ENCODE measurements at places on chromosomes 2 and 18.

GRCh38 chr2:131408778-131409177 is 44.8 kb upstream of the RAB6D start:
- no peak for DNase-seq

DNA sequence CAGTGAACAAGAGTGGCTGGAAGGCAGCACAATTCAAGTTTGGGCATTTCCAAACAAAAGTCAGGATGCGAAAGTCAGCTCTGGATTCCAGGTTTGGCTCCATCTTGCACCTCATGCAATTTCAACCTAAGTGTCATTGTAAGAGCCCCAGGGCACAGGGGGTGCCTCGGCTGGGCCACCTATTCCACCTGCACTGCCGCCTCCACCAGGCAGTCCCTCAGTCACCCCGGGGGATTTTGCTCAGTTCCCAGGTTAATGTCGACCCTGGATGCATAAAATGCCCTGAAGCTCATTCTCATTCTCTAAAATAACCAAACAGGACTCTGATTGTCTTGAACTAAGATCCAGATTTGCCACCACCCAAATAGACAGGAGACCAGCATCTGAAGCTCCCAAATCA is 77.6 kb downstream of the EDAR start:
- DNase-seq, result no peak

- DNase-seq, result no peak
Observed at GRCh38 chr2:168311261-168311910, 64.0 kb upstream of the STK39 start.

DNA sequence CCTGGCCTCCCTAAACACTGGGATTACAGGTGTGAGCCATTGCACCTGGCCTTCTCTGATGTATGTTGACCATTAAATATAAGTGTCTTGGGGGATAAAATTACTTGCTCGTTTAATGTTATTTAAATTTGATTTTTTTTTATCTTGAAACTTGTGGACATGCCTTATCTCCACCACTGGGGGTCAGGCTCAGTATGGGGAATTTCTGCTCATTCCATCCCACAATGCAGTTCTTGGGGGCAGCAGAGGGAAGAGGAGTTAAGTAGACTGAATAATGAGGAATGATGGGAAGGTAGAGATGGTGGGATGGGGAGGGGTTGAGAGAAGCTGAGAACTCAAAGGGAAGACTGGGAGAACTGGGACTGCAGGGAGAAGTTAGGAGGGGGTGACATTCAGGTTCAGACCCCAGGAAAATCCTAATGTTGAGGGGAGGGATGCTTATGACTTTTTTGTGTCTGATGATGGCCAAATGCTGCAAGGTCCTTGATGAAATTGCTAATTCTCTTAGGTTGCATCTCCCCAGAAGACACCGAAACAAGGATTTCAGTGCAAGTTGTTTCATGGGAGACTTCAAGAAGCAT is 174.2 kb downstream of the MIB1 start:
- DNase-seq, result no peak

- no peak for DNase-seq
Observed at GRCh38 chr18:48599391-48599790, 60.6 kb downstream of the CTIF start.

DNA sequence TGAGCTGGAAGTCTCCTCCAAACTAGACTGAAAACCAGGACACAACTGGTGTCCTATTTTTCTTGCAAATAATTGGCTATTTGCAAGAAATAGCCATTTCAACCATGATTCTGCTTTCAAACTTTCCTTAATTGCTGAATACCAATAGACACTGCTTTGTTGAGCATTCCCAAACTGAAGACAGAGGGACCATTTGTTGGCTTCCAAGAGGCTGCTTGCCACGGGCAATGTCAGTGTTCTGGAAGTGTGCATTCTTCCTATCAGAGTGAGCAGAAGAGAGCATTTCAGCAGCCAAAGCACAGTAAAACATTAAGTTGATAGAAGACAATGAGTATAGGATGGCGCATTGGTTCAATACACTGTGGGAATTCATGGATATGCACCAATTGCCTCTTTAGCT is 360.5 kb upstream of the RGPD4 start:
- DNase-seq, result no peak

- no peak for DNase-seq
Observed at GRCh38 chr2:2166881-2167280, 164.2 kb downstream of the MYT1L start.

GRCh38 chr2:151198645-151199044 is 63.0 kb downstream of the RBM43 start:
- DNase-seq, result no peak

GRCh38 chr2:171432969-171433762 is 624 bp downstream of the METTL8 start:
- peak; percentile 27 for DNase-seq

DNA sequence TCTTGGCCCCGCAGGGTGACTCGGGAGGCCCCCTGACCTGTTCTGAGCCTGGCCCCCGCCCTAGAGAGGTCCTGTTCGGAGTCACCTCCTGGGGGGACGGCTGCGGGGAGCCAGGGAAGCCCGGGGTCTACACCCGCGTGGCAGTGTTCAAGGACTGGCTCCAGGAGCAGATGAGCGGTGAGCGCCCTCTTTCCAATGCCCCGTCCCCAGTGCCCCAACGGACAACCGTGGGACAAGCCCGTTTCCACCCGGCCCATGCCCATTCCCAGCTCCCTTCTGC is 2.6 kb upstream of the CHRND start:
- no peak for DNase-seq

GRCh38 chr2:232611061-232611460 is 22.3 kb upstream of the EFHD1 start:
- DNase-seq, result no peak

GRCh38 chr18:48186131-48186766 is 222.9 kb downstream of the ZBTB7C start:
- no peak for DNase-seq

DNA sequence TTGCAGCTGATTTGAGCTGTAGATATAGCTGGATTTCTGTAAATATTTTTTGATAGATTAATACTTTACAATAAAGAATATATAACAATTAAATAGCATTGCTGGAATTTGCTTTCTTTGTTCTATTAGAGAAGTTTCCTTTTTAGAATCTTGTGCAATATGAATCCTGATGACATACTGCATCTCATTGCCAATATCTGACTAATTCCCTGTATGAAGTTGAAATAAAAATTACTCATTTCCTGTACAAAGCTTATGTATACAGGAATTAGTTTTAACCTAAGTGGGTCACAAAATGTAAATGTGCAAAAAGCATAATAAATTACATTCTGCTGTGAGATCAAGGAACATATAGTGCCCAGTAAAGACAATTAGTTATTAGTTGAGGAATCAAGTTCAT is 72.8 kb upstream of the TMEFF2 start:
- DNase-seq, result no peak

GRCh38 chr2:122031544-122032263 is 276.3 kb downstream of the TSN start:
- no peak for DNase-seq

- no peak for DNase-seq
Observed at GRCh38 chr2:20173064-20173463, 51.9 kb downstream of the SDC1 start.

DNA sequence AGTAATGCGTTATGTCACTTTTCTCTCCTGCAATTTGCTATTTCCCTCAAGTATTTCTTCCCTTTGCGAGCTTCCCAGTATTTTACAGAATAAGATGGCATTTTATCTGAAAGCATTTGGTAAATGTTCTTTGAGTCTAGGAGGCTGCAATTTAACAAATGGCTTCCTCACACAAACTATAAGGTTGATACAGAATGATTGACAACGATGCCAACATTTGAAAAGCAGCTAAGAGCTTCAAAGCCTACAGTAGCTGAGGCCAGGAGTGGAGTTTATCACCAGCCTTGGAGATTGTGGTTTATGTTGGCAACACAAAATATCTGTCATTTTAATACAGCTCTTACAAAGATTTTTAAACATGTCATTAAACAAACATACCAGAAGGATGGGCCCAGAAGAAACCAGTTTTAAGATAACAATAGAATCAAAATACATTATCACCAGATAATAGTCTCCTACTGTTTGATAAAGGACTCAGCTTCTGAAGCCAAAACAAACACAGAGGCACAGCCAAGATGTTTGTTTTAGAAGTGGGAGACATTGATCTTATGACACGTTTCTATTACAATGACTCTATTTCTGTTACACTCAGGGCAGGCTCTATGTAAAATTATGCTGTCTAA is 711.4 kb upstream of the ACVR2A start:
- DNase-seq, result no peak

DNA sequence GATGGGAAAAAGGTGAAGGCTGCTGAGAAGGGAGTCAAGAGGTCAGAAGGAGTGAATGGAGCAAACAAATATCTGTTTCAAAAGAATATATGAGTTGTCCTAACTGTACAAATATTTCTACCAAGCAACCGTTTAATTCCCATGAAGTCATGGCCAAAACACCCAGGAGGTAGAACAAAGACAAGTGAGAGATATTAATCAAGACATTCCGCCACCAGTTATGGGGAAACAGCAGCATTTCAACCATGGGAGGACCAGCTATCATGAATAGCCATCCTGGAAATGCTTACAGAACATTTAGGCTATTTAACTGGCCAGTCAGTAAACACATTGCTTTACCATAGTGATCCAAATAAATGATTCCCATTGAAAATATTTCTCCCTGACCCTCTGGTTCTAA is 396.3 kb downstream of the IRS1 start:
- no peak for DNase-seq

DNA sequence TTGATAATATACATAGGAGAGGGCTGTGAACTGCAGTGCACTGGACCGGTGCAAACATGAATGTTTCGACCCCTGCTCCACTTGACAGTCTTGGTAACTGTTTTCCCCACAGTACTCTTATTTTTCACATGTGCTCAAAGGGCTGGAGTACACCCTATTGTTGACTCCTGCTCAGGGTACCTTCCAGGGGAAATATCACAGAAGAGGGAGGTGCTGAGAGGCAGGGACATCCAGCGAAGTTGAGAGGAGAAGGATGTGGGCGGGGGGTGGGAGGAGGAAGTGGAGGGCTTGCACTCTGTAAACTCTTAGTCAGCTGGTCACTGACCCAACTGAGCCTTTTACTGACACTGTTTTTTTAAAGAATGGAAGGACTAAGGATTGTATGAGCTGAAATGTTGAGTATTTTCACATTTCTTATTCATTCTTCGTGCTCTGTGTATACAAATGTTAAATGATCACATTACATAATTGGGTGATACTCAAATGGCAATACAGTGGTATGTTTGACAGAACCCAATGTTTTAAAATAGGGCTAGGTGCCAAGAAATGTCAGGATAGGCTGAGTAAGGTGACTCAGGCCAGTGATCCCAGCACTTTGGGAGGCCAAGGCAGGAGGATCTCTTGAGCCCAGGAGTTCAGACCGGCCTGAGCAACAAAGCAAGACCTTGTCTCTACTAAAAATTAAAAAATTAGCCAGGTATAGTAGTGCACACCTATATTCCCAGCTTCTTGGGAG is 10.0 kb downstream of the INPP4A start:
- no peak for DNase-seq

- DNase-seq, result no peak
Observed at GRCh38 chr2:45119855-45120254, 110.6 kb upstream of the SIX2 start.

DNA sequence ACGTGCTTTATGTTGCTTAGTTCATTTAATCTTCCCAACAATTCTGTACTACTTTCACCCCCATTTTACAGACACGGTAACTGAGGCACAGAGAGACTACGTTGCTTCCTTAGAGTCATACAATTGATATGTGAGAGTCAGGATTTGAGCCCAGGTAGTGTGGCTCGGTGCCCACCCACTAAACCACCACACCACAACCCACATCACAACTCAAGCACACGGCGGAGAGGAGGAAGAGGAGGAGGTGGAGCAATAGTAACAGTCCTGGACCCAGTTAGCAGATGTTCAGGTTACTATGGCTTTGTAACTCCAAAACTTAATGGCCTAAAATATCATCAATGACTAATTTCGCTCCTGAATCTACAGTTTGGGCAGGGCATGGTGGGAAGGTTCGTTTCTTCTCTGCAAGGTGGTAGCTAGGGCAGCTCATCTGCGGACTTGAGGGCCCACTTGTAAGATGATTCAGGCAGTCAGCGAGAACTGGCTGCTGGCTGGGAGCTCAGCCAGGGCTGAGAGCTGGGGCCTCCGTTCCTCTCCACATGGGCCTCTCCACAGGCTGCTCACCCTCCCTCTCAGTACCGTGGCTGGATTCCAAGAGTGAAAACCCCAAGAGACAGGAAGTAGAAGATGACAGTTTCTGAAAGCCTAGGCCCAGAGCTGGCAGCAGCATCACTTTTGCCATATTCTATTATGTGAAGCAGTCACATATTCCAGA is 167.1 kb downstream of the ZFP36L2 start:
- peak; percentile 52 for DNase-seq

DNA sequence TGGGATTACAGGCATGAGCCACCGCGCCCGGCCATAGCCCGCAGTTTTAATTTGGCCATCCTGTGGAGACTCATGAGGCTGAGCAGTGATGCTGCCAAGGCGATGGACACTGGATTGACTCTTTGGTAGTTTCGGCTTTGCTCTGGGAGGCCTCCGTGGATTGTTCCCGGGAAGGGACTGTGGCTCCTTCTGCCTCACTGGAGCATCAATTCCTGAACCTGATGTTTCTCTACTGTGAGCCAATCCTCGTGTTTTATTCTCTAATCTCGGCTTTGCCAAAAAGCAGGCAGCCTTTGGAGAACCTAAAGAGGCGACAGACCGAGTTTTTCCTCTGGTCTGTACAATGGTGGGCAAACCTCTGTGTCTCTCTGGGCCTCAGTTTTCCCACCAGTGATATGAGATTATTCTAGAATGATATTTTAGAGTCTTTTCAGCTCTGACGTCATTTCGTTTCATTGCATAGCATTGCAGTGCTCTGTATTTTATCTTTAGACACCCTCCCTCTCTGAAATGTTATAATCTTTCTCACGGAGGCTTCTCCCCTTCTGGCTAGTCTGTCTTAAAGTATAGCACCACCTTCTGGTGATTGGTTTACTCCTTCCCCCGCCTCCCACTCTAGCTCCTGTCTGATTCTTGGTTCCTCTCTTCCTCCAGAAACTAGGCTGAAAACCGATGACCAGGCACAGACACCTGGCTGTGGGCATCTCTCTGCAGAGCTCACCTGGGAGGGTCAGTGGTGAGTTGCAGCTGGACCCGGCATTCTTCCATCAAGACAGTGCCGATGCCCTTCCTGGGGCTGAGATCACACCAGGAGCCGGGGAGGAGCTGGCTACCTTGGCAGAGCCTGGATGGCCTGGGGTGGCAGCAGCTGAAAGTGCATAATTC is 341.3 kb downstream of the MYCN start:
- no peak for DNase-seq

GRCh38 chr2:25960920-25961319 is 21.4 kb downstream of the KIF3C start:
- DNase-seq, result no peak

GRCh38 chr2:23069156-23069555 is 315.8 kb upstream of the KLHL29 start:
- DNase-seq, result no peak

- no peak for DNase-seq
Observed at GRCh38 chr2:48755473-48755872, at the start of gene LHCGR. Gene LHCGR, minus strand, starts transcription at chr2:48755724. Its CDS starts 53 bp downstream, at chr2:48755671.

DNA sequence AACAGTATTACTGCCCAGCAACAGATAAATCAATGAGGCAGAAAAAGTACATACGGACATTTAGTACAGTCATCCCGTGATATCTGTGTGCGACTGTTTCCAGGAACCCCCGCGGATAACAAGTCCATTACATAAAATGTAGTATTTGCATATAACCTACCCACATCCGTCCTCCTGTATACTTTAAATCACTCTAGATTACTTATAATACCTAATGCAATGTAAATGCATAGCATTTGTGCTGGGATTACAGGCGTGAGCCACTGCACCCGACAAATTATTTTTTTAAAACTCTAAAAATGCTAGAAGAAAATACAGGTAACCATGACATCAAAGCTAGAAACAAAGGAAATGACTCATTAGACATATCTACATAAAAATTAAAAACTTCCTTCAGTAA is 91.6 kb downstream of the FAM161A start:
- no peak for DNase-seq

- DNase-seq, result no peak
Observed at GRCh38 chr2:227826563-227826962, 12.9 kb downstream of the CCL20 start.
